ENCODE measurements at places on chromosomes 4 and X.

- DNase-seq, result no peak
These were observed 5.4 kb upstream of the ACE2 start for GRCh38 chrX:15606136-15606535.

DNA sequence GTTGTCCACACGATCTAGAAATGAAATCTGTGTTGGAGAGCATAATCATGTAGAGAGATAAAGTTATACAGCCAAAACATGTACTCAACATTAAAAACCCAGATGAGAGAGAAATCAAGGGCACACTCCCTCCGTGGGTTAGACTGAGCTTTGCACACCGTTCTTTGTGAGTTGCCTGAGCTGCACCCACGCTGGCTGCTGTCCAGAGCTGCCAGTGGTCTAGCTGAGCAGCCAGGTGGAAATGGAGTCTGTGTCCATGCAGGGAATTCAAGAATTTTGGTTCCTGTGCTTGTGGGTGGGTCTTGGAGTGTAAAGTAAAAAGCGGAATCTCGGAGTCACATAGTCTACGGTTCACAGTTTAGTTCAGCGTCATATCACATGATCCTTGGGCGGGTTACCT, 84.6 kb downstream of the GPR143 start:
- DNase-seq, result no peak

GRCh38 chr4:130760246-130760645, 1664.3 kb downstream of the C4orf33 start:
- DNase-seq, result no peak

- no peak for DNase-seq
These were observed 13.2 kb downstream of the CC2D2A start for GRCh38 chr4:15482842-15483241.

DNA sequence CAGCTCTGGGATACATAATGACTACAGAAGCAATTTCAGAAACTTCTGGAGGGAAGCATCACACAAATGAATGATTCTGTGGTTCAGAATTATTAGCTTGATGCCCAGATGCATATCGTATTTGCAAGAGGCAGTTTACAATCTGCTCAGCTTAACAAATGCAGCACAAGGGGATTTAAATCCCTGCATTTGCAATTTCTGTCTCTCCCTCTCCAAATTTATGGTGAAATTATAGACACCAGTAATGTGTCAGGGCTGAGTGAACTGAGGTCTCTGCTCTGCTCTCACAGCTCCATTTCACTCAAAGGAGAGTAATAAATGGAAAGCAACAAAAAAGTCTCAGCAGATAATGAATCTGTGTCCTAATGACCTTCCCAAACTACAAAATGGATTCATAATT, 80.2 kb downstream of the TMEM156 start:
- DNase-seq, result no peak

DNA sequence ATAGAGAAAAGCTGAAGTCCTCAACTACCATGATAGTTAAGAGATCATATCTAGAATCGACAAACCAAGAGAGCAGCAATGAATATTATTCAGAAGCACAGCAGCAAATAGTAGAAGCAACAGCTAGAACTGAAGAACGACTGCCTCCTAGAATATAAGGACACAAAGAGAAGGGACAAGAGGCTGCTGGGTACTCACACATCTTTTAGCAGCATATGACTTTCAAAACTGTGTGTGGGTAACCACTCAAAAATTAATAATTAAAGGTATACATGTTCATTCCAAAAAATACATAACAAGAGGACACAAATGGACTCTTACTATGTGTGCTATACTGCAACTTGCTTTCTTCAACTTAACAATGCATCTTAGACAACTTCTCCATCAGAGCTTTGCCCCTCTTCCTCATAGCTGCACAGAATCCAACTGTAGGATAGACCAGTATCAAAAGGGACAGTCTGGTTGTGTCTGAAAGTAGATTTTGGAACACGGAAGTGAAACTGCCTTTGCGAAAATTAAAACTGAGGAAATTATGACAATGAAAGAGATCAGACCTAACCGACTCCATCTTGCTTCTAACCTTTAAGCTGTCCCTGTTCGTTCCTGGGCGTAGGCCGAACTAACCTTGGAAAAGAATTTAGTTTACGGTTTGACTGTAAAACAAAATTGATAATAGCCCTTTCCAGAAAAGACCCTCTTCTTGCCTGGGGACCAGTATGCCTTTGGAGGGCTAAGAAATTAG, 125.7 kb downstream of the SH3KBP1 start:
- DNase-seq, result no peak

DNA sequence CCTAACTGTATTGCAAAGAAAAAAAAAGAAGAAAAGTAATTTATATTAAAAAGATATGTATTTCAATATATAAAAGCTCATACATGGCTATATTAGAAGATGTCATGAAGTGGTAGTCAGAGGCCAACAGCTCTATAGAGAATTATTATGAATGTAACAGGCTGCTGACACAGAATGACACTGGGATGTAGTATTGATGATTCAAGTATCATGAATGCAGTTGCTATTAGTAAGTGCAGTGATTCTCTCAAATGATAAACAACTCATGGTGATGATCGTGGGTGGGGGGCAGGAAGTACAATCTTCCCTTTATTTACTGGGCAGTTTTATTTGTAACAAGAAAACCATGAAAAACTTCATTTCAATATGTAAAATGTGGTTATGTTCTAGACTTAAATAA, 124.6 kb downstream of the COL4A6 start:
- DNase-seq, result no peak

- DNase-seq, result no peak
These were observed 45.2 kb upstream of the TRIM2 start for GRCh38 chr4:153159016-153159415.

DNA sequence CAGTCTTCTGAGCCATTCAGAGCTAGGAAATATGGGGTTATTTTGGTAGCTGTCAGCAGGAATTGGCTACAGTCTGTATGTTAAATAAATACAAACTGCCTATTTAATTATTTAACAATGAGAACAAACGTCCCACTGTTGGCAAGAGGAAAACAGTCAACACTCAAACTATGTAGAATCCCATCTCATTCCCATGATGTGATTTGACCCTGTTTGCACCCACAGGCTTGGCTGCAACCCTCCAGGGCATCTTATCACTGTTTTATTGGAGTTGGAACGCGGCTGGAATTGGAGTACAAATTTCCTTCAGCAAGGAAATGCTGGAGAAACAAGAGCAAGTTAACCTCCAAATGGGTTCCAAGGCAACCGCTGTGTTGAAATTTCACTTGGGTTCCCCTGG, 124.0 kb downstream of the KIT start:
- peak; percentile 75 for DNase-seq

- DNase-seq, result no peak
These were observed 45.5 kb downstream of the XIAP start for GRCh38 chrX:123905332-123905731.

DNA sequence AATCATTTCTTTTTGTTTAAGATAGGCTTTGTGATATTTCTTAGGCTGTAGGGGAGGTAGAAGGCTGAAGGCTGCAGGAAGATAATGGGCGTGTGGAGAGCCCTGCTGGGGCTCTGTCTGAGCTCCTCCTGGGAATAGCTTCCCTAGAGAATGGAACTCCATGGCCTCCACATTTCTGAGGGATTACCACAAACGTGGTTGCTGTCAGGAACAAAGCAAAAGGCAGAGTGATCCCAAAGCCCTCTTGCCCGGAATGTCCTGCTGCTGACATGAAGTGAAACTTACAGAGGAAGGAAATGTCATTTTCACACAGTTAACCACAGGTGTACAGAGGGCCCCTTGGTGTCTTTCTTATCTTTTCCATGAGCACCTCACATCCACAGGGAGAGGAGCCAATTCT, 89.3 kb downstream of the DDIT4L start:
- DNase-seq, result no peak

DNA sequence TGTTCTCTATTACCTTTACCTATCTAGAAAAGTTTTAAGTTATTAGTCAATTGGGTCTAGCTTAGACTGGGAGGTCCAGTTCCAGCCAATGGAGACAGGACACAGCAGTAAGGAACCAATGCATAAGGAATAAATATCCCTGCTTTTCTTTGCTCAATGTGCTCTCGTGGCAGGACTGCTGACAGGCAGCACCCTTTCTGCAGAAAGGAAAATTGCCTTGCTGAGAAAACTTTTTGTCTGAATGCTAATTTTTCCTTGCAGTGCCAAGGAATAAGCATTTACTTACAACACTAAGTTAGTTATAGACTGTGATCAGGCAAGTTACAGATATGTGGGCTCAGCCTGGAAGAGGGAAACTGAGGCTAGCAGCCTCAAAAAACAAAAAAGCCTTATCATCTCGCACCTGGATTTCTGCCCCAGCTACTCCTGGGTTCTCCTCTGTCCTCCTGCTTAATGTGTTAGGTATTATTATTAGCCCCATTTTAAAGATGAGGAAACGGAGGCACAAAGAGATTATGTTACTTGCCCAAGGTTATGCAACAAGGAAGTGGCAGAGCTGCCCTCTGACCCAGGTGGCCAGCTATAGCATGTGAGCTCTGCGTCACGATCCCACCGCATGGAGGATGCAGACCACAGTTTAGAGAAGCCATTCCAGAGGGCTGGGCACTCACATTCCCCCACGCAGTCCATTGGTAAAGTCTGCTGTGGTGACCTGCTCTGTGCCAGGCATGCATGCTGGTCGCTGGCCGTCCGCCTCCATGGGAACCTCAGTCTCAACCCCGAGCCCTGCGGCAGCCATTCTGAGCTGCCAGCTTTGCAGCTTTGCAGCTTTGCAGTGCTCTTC, 40.5 kb upstream of the C4orf50 start:
- no peak for DNase-seq

DNA sequence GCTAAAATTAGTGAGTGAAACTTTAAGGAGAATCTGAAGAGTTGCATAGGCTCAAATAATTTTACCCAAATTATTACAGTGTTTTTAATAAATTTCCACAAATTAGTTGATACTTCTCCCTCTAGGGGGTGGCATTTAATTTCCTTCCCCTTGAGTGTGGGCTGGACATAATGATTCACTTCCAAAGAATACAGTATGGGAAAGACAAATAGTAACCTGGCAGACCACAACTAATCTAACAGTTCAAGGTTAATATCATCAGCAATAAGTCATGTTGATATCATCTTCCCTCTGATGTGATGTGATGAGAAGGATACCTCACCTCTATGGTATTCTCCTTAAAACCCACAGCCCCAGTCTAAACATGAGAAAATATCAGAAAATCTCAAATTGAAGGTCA, 15.5 kb downstream of the PFKFB1 start:
- no peak for DNase-seq

DNA sequence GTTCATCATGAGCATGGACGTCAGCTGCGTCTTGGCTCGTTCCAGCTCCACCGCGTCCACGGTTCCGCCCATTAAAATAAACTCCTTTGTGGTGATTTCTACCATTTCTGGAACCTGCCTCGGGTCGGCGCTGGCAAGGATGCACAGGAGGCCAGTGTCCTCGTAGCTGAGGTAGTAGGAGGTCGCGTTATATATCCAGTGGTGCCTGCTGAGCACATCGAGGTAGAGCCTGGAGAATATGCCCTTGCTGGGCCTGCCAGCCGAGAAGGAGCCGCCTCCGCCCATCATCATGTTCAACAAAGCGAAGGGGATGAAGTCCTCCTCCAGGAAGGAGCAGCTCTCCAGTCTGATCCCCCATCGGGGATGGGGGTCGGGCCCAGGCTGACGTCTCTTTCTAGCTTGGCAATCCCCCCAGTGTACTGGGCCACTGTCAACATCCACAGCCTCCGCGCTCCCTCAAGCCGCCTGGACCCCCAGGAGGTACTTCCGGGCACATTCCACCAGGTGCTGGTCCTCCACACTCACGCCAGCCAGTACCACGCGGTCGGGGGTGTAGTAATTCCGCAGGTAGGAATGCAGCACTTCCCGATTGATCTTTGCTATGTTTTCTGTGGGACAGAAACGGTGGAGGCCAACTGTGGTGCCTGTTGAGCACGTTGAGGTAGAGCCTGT, 120.9 kb upstream of the GRID2 start:
- no peak for DNase-seq

DNA sequence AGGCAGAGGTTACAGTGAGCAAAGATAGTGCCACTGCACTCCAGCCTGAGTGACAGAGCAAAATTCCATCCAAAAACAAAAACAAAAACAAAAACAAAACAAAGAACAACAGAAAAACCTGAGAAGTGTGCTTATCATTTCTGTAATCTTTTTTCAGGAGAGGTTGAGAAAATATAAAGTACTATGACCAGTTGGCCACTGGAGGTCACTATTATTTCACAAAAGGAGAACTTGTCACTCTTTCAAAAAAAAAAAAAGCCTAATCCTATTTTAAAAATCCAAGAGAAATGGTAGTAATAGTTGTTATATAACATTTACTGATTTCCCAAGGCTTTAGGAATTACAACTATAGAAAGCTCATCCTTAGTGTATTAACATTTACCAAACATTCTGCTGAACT, 24.9 kb upstream of the RNF150 start:
- DNase-seq, result peak; percentile 57

GRCh38 chrX:6432226-6432625, 102.7 kb downstream of the VCX3A start:
- DNase-seq, result no peak
